HCT116 (cell line): ENCODE measurements at places on chromosomes 11 and 22.

- DNase-seq, result no peak
These were observed 174.4 kb downstream of the MAML2 start for GRCh38 chr11:96168623-96169022.

DNA sequence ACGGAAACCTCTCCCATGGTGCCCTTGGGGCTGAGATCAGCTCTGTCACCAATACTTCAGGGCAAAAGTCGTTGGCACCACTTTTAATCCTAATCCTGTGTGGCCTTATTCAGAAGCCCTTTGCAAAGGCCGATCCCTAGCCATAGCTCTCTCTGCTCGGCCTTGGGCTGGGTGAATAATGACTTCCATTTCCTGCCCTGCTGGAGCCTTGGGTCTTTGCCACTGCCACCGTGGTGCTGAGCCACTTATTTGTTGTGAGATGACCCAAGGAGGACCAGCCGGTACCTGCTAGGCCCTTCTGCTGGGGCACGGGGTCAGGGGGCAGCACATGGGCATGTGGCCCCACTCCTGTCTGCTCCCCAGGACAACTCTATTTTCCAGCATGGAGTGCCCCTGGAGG, 188.2 kb downstream of the ST3GAL4 start:
- no peak for DNase-seq

DNA sequence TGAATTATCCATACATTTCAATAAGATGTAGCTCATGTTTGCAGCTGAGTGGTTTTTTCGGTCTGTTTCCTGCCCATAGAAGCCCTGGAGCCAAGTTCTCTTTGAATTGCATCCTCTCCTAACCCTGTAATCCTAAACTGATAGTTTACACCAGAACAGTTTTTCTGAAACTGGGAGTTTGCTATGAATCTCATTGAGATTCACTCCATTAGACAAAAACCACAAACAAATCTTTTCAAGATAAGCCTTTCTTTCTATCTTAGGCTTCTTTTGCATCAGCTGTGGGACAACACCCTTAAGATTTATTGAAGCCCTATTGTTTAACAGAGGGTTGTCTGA, 324.8 kb downstream of the DYNC2H1 start:
- no peak for DNase-seq

- DNase-seq, result no peak
These were observed 102.9 kb upstream of the FGF3 start for GRCh38 chr11:69922015-69922595.
